OCI-LY7 (cell line): ENCODE measurements at places on chromosomes 1 and 21.

- DNase-seq, result no peak
Observed at GRCh38 chr1:234466945-234467344, 12.0 kb downstream of the TARBP1 start.

- DNase-seq, result no peak
Observed at GRCh38 chr1:245091818-245092637, 62.8 kb upstream of the KIF26B start.

DNA sequence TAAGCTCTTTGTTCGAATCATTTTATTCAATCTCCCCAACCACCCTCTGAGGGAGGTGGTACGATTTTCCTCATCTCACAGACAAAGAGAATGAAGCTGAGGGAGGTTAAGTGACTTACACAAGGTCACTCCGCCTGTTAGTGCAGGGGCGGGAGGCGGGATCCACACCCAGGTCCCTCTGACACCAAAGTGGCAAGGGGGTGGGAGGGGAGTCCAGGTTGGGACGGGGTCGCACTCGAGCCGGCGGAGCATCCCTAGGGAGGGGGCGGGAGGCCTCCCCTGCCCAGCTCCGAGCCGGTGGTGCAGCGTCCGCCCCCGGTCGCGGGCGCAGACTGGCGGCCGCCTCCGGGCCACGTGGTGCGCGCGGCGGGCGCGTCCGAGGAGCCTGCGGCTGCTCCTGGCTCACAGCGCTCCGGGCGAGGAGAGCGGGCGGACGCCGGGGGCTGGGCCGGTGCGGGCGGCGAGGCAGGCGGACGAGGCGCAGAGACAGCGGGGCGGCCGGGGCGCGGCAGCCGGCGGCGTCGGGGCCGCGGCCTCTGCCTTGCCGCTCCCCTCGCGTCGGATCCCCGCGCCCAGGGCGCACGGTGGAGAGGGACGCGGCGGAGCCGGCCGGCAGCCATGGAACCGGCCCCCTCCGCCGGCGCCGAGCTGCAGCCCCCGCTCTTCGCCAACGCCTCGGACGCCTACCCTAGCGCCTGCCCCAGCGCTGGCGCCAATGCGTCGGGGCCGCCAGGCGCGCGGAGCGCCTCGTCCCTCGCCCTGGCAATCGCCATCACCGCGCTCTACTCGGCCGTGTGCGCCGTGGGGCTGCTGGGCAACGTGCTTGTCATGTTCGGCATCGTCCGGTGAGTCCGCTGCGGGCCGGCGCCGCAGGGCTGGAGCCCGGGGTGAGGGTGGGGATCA lies at the start of gene OPRD1:
OPRD1 (plus strand) TSS at position 405 of the 903 bp plus-strand sequence; CDS start at position 619, 214 bp downstream.
- DNase-seq, result no peak

- no peak for DNase-seq
Observed at GRCh38 chr1:68470388-68470970, 20.7 kb upstream of the RPE65 start.

GRCh38 chr1:33886496-33886895 lies 22.6 kb downstream of the HMGB4 start:
- DNase-seq, result no peak

- DNase-seq, result no peak
Observed at GRCh38 chr1:184116287-184116686, 64.8 kb downstream of the TSEN15 start.
